ENCODE measurements at places on chromosomes 1 and 21.

GRCh38 chr1:46653405-46653958, 14.7 kb downstream of the ATPAF1 start:
- DNase-seq, result no peak
- H3K27me3 ChIP-seq, result no peaks in the 10 kb centered on the region
- H3K4me1 ChIP-seq, result no peaks in the 10 kb centered on the region
- peaks cover 82% of the 10 kb centered on the region for H3K36me3 ChIP-seq

DNA sequence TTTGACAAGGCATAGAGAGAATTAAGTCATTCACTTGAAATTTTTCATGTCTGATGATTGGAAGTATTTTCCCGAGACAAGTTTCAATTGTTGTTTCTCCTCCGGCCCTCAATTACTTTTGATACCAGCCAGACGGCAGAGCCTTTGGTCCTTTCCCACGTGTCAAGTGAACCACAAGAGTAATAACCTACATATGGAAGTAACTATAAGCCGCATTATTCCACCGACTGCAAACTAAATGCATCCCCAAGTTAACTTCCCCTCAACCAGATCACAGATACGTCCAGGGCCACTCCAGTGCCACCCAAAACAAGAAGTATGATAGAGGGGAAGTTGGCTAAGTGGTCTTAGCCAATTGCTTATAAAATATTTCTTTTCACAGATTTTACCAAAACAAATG, 20.2 kb downstream of the COLGALT2 start:
- H3K4me1 ChIP-seq, result no peaks in the 10 kb centered on the region
- DNase-seq, result no peak
- H3K36me3 ChIP-seq, result no peaks in the 10 kb centered on the region
- H3K27me3 ChIP-seq, result no peaks in the 10 kb centered on the region

DNA sequence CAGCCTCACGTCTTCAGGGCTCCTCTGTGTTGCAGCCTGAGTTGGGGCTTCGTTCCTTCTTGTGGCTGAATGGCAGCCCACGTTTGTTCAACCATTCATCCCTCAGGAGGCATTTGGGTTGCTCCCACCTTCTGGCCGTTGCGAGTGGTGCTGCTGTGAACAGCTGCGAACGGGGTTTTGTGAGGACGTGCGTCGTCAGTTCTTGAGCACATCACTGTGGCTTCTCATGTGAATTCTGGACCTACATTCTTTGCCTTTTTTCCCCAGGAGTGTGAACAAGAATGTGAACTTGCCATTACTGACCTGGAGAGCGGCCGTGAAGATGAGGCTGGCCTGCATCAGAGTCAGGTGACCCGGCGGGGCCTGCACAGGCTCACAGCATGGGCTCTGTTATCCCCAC, 21.9 kb downstream of the PCNT start:
- H3K27ac ChIP-seq, result no peak overlapping the region
- no peak for DNase-seq
- no peaks in the 10 kb centered on the region for H3K4me1 ChIP-seq
- H3K27me3 ChIP-seq, result no peaks in the 10 kb centered on the region
- H3K4me3 ChIP-seq, result no peak overlapping the region
- H3K36me3 ChIP-seq, result peaks cover 59% of the 10 kb centered on the region

DNA sequence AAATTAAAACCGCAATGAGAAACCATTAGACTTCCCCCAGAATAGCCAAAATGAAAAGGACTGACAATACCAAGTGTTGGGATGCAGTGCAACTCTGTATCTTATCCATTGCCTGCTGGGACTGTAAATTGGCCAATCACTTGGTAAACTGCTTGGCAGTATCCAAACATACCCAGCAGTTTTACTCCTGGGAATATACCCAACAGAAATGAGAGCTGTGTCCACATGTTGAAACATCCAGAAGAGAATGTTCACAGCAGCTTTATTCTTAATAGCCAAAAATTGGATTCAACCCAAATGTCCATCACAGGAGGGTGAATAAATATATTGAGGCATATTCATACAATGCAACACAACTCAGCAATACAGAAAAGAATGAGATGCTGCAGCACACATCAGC, 13.7 kb upstream of the FAM20B start:
- DNase-seq, result no peak
- H3K36me3 ChIP-seq, result no peaks in the 10 kb centered on the region
- no peak overlapping the region for H3K27ac ChIP-seq

GRCh38 chr1:113452921-113453770, 62.8 kb downstream of the MAGI3 start:
- no peaks in the 10 kb centered on the region for H3K27me3 ChIP-seq
- no peak overlapping the region for H3K4me3 ChIP-seq
- H3K4me1 ChIP-seq, result peaks cover 19% of the 10 kb centered on the region
- no peak for DNase-seq
- no peaks in the 10 kb centered on the region for H3K36me3 ChIP-seq

DNA sequence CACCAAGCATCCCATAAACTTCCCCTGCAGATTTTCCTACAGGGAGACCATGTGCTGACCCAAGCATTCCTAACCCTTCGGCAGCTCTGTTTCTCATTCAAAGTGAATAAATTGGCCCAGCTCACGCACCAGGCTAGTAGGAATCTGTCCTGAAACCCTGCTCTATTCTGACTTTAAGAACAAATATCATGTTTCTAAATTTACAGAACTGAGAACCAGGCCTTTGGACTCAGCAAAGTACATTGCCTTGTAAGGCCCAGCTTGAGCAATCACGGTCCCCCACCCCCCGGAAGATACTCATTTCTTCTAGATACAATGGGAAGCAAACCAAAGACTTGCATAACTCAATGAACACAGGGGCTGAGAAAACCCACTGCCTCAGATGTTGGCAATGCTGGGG, 160.1 kb upstream of the NFIA start:
- no peak overlapping the region for H3K4me3 ChIP-seq
- H3K27ac ChIP-seq, result no peak overlapping the region
- no peaks in the 10 kb centered on the region for H3K27me3 ChIP-seq
- H3K4me1 ChIP-seq, result no peaks in the 10 kb centered on the region
- no peaks in the 10 kb centered on the region for H3K36me3 ChIP-seq

GRCh38 chr1:202923533-202923932, 3.5 kb downstream of the KLHL12 start:
- peak overlapping the region; percentile 3 for H3K27ac ChIP-seq
- no peak overlapping the region for H3K4me3 ChIP-seq

DNA sequence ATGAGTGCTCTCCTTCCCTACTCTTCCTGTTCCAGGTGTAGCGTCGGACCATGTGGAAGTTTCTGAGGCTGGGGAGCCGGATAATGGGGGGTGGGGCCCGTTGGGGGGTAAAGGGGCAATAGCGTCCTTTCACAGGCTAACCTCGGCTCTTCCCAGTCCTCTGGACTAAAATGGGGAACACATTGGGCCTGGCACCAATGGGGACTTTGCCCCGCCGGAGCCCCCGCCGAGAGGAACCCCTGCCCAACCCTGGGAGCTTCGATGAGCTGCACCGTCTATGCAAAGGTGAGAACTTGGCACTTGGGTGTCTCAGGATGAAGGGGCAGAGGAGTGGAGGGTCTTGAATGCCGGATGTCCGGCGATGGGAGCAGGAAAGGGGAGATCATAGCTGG, 456 bp downstream of the TOMM40L start:
- H3K27me3 ChIP-seq, result no peaks in the 10 kb centered on the region
- H3K4me1 ChIP-seq, result peaks cover 13% of the 10 kb centered on the region
- no peak for DNase-seq
- peaks cover 14% of the 10 kb centered on the region for H3K36me3 ChIP-seq
- peak overlapping the region; percentile 53 for H3K4me3 ChIP-seq

DNA sequence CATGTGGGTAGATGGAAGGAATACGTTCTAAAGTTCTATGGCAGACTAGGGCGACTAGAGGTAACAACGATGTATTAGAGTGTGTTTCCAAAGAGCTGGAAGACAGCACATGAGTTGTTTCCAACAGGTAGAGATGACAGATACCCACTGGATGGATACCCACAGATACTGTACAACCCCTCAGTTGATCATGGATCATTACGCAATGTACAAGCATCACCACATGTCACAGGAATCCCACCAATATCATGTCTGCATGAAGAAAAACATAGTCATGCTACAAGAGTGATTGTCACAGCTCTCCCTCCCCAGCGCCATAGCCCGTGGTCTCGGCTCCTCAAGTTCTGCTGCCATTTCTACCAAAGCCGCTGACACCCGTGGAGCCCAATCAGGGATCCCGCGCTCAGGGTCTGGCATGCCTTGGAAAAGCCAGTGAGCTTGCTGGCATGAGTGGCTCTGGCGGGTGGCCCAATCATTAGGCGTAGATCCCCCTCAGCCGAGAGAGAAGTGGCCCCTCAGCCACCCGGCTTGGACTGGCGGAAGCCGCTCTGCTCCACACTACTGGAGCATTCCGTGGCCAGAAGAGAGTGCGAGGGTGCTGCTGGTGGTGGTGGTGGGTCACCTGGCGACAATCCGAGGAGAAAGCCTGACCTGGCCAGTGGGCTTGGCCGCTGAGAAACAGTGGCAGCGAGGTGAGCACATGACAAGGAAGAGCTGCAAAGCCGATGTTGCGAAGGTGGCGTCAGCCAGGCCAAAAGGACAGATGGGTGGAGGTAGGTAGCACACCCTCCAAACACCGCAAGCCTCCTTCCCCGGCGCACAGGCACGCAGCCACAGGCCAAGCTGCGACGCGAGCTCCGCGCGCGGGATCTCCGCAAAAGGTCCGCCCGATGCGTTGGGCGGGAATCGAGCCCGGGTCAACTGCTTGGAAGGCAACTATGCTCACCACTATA, 65.7 kb upstream of the FCGR2A start:
- DNase-seq, result no peak
- no peaks in the 10 kb centered on the region for H3K36me3 ChIP-seq
- H3K4me1 ChIP-seq, result no peaks in the 10 kb centered on the region
- no peak overlapping the region for H3K27ac ChIP-seq
- no peaks in the 10 kb centered on the region for H3K27me3 ChIP-seq
- peak overlapping the region; percentile 66 for H3K4me3 ChIP-seq

GRCh38 chr1:55374801-55375616, 159.8 kb upstream of the USP24 start:
- no peaks in the 10 kb centered on the region for H3K27me3 ChIP-seq
- no peak overlapping the region for H3K4me3 ChIP-seq
- no peak overlapping the region for H3K27ac ChIP-seq

- no peak overlapping the region for H3K27ac ChIP-seq
- no peaks in the 10 kb centered on the region for H3K36me3 ChIP-seq
- H3K27me3 ChIP-seq, result no peaks in the 10 kb centered on the region
- H3K4me3 ChIP-seq, result no peak overlapping the region
These were observed 37.3 kb downstream of the CDC7 start for GRCh38 chr1:91537987-91538304.

DNA sequence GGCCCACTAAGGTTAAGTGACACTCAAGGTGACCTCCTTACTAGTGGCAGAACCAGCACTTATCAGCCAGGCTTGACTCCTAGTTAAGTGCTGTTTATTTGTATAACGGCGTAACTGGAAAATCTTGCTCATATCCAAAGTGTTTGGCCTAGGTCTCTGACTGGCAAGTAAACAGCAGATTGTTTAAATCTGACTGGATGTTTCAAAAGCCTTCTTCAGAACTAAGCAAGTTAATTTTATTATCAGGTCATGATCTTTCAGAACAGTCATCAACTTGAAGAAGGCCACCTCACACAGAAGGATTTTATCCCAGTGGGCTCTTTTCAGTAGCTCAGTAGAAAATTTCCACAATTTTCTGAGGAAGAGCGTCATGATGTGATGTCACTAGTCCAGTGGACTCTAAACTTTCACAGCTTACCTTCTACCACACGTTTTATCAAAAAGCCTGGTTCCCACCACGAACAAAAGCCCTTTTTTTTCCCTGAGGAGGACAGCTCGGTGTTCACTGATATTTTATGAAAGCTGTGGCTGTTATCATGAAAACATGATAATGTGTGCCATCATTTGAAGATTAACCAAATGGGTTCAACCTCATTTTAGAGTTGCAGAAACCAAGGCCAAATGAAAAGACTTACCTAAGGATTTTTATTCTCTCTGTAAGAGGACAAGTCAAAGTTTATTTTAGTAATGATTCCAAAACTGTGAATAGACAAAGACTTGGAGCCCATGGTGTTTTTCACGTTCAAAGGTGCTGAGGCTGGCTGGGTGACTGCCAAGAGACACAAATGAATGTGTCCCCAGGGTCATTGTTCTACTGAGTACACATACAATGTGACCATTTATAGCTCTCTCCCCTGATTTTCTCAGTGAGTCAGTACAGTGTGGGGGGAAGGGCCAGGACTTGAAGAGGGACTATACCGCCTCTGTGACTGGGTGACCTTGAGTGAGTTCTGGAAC, 9.1 kb downstream of the SGIP1 start:
- no peaks in the 10 kb centered on the region for H3K36me3 ChIP-seq
- no peak for DNase-seq
- H3K4me1 ChIP-seq, result peaks cover 4% of the 10 kb centered on the region
- no peak overlapping the region for H3K4me3 ChIP-seq

GRCh38 chr21:36113647-36114428, 21.0 kb upstream of the CBR3 start:
- H3K4me3 ChIP-seq, result no peak overlapping the region
- H3K27me3 ChIP-seq, result no peaks in the 10 kb centered on the region
- H3K36me3 ChIP-seq, result no peaks in the 10 kb centered on the region
- DNase-seq, result no peak

DNA sequence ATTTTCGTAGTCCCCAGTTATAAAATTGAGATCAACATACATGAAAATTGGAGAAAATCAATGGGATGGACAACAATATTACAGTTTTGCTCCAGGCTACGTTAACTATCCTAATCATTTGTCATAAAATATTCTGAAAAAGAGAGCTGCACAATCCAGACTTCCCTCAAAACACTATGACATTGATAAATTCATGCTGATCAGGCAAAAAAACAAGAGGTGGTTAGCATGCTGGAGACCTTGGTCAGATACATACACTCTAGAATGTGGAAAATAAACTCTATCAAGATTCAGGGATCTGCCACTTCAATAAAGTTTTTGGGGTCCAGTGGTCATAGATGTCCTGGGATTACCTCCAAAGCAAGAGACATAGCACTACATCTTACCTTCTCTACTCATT, 32.5 kb upstream of the ARHGAP29 start:
- H3K4me1 ChIP-seq, result peaks cover 41% of the 10 kb centered on the region
- DNase-seq, result no peak
- H3K27me3 ChIP-seq, result no peaks in the 10 kb centered on the region
- no peak overlapping the region for H3K4me3 ChIP-seq
- H3K36me3 ChIP-seq, result no peaks in the 10 kb centered on the region
- peak overlapping the region; percentile 89 for H3K27ac ChIP-seq

DNA sequence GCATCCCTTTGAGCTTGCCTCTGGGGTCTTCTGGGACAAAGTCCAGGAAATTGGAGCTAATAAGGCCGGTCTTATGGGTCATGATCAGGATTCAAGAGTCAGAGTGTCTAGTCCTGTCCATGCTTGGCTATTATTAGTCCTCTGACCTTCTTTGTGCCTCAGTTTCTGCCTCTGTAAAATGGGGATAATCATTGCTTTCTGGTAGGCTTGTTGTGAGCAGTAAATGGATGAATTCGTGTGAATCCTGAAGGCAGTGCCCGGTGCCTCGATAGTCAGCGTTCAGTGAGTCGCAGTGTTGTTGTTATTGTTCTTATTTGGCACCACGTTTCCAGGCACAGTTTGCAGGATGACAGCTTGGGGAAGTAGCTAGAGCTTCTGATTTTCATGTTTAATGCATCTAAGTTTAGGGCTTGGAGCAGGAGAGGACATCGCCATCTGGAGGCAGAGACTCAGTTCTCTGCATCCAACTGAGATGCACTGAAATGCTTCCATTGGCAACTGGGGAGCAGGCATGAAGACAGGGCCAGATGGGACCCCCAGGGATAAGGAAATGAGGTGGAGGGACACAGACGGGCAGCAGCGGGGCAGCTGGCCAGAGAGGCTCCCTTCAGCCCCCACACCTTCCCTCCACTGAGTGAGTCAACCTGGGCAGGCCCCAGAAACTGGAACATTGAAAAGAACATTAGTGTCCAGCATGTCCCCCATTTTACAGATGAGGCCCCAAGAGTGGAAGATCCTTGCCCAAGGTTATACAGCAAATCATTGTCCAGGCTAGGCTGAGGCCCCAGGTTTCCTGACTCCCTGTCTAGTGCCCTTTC, 160.3 kb downstream of the PTPRU start:
- DNase-seq, result no peak
- H3K4me1 ChIP-seq, result peaks cover 4% of the 10 kb centered on the region
- H3K27ac ChIP-seq, result no peak overlapping the region
- no peaks in the 10 kb centered on the region for H3K27me3 ChIP-seq

Data from RWPE2 (cell line).